ENCODE measurements at places on chromosomes 11 and 22.

DNA sequence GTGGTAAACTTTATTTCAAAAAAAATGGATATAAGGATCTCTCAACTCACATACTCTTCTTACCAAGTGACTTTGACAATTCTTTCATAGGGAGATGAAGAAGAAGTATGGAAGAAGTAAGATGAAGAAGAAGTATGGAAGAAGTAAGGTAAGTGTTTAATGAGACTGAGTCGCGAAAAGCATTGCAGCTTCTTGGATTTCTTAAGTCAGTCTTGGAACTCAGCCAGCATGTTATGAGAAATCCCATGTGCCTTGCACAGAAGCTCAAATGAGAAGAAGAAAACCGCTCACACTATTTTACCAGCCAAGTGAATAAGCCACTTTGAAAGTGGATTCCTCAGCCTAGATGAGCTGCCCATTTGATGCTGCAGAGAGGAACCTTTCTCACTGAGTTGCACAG lies 332.0 kb upstream of the CCDC179 start:
- no peak for DNase-seq

DNA sequence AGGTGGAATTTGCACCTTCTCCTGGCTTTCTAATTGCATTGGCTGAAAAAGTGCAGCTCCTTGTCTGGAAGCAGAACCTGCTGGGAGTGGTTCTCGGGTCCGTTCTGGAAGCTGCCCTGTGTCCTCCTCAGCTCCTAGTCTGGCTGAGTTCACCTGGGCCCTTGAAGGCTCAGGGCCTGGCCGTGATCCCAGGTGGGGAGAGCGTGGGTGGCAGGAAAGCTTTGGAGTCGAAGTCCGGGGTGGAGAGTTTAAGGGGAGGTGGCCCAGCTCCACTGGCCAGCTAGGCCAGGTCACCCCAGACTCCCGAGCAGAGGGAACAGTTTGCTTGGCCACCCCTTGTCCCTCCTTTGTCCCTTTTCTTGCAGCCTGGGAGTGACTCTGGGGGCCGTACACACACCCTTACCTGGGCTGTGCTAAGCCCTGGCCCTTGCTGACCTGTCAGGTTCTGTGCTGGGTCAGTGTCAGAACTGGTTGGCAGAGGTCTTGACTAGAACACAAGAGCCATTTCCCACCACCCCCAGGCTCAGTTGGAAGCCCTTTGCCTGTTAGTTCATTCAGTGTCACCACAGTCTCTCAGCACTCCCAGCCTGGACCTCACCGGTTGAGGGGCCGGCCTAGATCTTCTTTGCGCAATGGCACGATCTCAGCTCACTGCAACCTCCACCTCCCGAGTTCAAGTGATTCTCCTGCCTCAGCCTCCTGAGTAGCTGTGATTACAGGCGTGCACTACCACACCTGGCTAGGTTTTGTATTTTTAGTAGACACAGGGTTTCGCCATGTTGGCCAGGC lies 37.3 kb downstream of the LRP5 start:
- DNase-seq: no peak

DNA sequence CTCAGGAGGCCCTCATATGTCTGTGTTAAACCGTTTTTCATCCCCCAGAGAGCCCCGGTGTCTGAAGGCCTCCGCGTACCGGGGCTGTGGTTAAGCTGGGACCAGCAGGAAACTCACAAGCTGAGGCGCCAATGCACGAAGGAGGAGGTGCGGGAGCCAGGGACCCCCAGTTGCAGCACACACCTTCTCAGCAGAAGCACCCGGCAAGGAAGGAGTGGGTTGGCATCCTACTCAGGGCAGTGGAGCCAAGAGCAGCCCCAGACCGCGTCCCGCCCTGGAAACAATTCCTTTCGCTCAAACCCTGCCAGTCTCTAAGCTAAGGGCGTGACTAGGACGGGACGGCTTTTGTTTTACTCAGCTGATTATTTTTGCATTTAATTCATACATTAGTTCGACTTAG lies 726.9 kb downstream of the BRD1 start:
- DNase-seq: no peak

DNA sequence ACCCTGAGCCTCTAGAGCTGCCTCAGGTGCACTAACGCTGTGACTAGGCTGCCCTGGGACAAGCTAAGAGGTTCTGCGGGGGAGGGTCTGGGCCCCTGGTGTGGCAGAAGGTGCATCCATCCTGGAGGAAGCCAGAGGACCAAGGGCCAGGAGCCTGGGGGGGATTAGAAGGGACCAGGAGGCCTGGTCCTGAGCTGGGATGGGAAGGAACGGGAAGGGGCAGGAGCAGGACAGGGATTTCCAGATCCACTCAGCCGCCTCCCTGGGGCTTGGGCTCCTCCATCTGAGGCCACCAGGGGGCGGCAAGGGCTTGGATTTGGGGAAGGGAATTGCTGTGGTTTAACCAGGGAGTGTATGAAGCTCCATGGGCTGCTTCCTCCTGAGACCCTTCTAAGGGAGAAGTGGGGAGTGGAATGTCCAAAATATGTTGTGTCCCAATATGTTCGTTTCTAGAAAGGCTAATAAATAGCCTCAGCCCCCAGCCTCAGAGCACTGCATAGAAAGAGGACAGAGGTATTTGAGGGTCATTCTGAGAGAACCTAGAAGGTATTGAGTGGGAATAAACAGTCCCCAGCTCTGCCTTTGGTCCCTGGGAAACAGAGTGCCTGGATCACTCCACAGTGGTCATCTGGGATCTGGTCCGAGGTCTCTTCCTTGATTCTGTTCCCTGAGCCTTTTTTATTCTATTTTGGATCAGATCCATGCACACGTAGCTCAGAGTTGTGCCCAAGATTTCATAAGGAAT lies 17.4 kb upstream of the PRAME start:
- no peak for DNase-seq

- no peak for DNase-seq
Observed at GRCh38 chr11:116169776-116170175, 603.0 kb downstream of the BUD13 start.

- no peak for DNase-seq
Observed at GRCh38 chr11:92536883-92537282, 312.3 kb downstream of the FAT3 start.

GRCh38 chr22:42396621-42397331 lies 35.4 kb downstream of the NFAM1 start:
- no peak for DNase-seq

DNA sequence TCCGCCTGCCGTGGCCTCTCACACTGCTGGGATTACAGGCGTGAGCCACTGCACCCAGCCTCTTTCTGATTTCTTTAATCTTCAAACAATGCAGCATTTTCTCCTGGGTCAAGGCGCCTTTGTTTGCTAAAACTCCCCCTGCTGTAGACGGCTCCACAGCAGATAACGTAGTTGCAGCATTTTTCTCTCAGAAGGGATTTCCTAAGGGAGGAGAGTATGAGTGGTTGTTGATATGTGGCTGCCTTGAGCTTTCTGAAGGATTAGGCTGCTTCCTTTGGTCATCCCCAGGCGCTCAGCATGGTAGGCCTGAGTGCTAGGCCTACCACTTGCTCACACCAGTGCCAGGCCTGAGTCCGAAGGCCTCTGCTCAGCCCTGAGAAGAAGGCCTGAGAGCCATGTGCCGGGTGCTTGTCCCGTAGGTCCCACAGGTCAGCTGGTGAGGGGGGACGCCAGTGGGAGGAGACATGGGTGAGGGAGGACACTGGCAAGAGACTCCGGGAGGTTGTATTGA lies 18.1 kb downstream of the SMARCB1 start:
- no peak for DNase-seq

DNA sequence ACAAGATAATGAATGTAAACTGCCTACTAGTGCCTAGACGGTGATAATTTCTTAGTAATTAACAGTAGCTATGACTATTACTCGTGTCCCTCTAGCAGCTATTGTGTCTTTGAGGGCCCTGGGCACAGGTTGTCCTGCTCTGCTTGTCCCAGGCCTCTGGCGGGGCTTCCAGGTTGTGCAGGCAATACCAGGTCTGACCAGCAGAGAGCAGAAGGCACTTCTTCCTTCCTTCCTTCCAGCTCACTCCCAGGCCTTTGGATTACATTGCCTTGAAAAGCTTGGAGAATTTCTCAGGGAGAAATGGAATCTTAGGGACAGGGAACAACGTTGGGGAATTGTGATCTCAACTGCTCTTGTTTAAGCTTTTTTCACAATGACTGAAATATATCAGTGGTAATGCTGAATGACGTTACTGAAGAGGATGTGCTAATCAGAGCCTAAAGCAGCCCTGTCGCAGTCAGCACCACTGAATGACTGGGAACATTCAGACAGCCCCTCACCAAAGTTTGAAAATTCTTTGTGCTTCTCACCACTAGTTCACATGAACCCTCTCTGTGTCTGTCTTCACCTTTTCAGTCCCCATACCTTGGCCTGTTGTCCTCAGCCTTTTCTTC lies 8.4 kb upstream of the CCKBR start:
- peak; percentile 69 for DNase-seq

GRCh38 chr11:33110083-33110482 lies 51.2 kb downstream of the CSTF3 start:
- DNase-seq: peak; percentile 23

GRCh38 chr11:57920971-57921370 lies 102.7 kb upstream of the OR9Q1 start:
- no peak for DNase-seq

DNA sequence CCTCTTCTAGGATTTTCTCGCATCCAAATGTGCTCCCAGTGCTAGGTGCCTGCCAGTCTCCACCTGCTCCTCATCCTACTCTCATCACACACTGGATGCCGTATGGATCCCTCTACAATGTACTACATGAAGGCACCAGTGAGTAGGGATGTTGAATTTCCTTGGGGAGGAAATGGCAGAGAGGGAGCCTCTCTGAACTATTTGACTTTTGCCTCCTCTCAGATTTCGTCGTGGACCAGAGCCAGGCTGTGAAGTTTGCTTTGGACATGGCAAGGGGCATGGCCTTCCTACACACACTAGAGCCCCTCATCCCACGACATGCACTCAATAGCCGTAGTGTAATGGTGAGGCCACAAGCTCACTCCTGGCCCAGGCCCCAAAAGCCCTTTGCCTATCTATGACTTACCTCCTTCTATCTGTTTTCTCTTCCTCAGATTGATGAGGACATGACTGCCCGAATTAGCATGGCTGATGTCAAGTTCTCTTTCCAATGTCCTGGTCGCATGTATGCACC lies 2.5 kb downstream of the TAF10 start:
- no peak for DNase-seq

DNA sequence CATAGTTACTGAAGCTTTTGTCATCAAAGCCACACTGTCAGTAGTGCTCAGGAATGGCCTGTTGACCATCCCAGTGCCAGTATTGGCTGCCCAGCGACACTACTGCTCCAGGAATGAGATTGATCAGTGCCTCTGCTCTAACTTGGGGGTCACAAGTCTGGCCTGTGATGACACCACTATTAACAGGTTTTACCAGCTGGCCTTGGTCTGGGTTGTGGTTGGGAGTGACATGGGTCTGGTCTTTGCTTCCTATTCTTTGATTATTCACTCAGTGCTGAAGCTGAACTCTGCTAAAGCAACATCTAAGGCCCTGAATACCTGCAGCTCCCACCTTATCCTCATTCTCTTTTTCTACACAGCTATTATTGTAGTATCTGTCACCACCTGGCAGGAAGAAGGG lies 21.5 kb downstream of the OR56B4 start:
- no peak for DNase-seq

GRCh38 chr11:70209391-70209912 lies 6.4 kb downstream of the FADD start:
- DNase-seq: no peak

- DNase-seq: no peak
Observed at GRCh38 chr11:29336727-29337575, 679.9 kb downstream of the KCNA4 start.

DNA sequence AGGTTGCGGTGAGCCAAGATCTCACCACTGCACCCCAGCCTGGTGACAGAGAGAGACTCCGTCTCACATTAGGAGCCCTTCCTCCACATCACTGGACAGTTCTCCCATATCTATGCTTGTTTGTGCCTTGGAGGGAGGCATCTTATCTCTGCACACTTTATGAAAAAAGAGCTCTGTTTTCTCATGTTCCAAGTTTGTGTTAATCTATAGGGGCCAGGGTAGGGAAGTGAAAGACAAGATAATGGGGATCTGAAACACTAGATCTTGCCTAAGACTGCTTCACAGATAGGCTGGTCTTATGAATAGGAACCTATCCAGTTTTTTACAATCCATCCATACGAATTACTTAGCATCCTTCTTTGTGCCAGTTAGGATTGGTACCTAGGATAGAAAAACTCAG lies 17.1 kb downstream of the OR6Q1 start:
- DNase-seq: no peak

GRCh38 chr11:34755671-34756070 lies 134.8 kb downstream of the EHF start:
- no peak for DNase-seq

DNA sequence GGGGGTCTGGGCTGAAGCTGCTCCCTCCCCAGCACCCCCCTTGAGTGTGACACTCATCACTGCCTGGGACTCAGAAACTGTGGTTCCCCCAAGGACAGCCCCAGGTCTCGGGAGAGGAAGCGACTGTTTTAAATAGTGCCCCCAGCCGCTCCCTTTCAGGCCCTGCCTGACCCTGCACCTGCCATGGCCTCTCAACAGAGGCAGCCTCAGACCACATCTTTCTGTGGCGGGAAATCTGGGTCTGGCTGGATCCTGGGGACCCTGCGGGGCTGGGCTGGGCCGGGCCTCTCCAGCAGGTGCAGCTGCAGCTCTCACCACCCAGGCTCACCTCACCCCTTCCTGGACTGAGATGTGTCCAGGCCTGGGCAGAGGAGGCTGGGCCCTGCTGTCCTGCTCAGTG lies 3.7 kb upstream of the IGLL1 start:
- no peak for DNase-seq

- no peak for DNase-seq
Observed at GRCh38 chr22:48742556-48743343, 1084.9 kb downstream of the BRD1 start.
